ENCODE measurements at places on chromosomes 7 and 10. TPM values are rescaled to one million over a fixed set of nuclear protein-coding genes. Genes with fewer than 3 reads are reported as not detected.

The PKD2L1 gene
- total RNA-seq = not detected

The DNAJC2 gene
- total RNA-seq = 19.9 TPM

DNA sequence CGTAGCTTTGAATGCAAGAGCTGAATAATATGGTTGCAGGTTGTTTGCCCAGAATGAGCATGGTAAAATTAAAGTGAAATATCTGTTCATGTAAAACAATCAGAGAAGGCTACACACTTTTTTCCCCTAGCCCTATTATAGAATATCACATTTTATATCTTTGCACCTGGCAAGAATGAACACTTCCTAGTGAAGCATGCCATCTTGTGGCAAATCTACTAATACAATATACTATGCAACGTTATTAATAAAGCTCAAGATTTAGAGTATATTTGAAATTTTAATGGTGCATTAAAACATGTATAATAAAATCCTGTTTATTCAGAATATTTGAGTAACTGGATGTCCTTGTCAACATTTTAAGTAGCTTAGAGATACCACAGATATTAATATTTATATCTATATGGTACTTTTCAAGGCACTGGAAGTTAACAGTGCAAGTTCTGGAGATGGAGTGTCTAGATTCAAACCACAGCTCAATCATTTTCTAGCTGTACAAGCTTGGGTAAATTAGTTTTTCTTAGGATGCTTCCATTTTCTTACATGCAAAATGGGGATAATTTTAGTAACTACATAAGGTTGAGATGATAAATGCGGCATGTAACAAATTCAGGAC lies 643.1 kb upstream of the SEMA3D start:
- H3K36me3 ChIP-seq = no peaks in the 10 kb centered on the region
- no peaks in the 10 kb centered on the region for H3K4me1 ChIP-seq
- DNase-seq = no peak
- H3K27ac ChIP-seq = no peak overlapping the region
- no peaks in the 10 kb centered on the region for H3K27me3 ChIP-seq

The MLXIPL gene
- 3.7 TPM for total RNA-seq

GRCh38 chr10:29896053-29896452 lies 163.3 kb downstream of the JCAD start:
- H3K27ac ChIP-seq = peak overlapping the region; percentile 48
- H3K4me3 ChIP-seq = no peak overlapping the region
- no peaks in the 10 kb centered on the region for H3K36me3 ChIP-seq
- DNase-seq = no peak

The ITPRID1 gene
- total RNA-seq = not detected

The SLIT1 gene
- 0.29 TPM for total RNA-seq

All from thyroid gland (tissue), 4 donors.